Activated naive CD8-positive, alpha-beta T cell treated with anti-CD3 and anti-CD28 coated beads for 36 hours (primary cell): ENCODE measurements at places on chromosomes 3 and 15. TPM values are rescaled to one million over a fixed set of nuclear protein-coding genes. Genes with fewer than 3 reads are reported as not detected.

GRCh38 chr3:17175187-17175807 lies 290.5 kb downstream of the PLCL2 start:
- no peak for DNase-seq

PCSK6 gene
- total RNA-seq: 4.6 TPM

STRA6 gene
- total RNA-seq: 0.28 TPM

DNA sequence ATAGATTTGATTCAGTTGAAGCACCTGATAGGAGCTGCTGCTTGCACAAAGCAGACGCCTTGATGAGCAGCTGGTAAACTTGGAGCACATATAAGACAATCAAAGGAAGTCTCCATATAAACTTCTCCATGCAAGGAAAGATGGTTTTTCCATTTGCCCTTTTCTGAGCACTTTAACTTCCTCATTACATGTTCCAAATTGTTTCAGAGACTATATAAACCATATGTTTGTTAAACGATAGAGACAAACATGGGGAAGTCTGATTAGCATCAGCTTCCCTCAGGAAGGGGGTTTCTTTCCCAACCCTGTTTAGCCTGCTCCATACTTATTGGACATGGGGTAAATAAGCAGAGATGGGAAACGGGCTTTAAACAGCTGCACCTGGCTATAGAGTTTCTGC lies 88.0 kb downstream of the DHX36 start:
- no peak for DNase-seq

DNA sequence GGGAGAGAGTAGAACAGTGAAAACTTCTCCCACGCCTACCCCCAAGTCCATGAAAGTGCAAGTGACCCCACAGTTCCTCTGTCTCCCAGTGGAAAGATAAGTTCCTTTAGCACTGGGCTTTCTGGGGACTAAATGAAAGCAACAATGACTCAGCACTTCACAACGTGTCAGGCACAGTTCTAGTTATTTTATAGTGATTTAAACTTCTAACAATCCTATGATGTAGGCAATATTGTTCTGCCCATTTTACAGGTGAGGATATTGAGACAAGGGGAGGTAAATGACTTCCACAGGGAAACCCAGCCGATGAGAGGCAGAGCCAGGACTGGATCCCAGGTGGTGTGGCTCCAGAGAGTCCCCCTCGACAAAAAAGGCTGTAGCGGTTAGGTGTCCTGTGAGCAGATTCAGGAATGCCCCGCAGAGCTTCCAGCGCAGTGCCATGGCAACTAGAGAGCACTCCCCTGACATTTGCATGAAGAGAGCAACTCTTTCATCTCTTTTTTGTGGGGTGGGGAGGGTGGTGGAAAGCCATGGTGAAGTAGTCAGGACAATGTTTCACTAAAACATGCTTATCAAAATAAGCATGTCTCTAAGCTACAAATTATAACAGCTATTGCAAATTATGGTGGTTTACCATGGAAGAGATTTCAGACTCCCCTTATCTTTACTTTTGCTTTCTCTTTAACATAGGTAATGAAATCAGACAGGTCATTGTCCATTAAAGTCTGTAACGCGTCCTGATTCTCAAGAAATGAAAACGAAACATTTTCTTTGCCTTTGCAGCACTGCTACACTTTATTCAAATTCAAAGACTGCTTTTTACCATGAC lies 62.1 kb downstream of the NR2F2 start:
- no peak for DNase-seq

DNA sequence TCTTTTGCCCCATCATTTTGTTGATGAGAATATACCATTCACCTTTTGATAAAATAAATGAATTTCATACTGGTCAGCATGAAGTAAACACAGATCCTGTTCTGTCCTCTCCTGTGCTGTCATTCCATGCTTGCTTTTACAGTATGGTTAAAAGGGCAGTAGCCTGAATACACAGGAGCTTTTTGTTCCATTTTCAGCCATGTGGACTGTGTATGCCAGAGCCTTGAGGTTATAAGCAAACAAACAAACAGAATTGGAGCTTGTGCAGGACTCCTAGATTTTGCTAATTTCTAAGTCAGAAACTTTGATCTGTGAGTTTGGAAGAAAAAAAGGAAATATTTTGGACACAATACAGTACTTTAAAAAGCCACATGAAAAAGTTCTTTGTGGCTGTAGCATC lies 91.9 kb downstream of the LRRC28 start:
- DNase-seq: no peak

- DNase-seq: no peak
Observed at GRCh38 chr3:58419780-58420507, 13.7 kb downstream of the PDHB start.

NANOGP8 gene
- not detected for total RNA-seq

- no peak for DNase-seq
Observed at GRCh38 chr3:2441558-2441957, 342.9 kb downstream of the CNTN4 start.
